ENCODE measurements at places on chromosomes 2 and 18.
A peak's percentile ranks its signal among the peaks of the same experiment; 100 is the strongest.

DNA sequence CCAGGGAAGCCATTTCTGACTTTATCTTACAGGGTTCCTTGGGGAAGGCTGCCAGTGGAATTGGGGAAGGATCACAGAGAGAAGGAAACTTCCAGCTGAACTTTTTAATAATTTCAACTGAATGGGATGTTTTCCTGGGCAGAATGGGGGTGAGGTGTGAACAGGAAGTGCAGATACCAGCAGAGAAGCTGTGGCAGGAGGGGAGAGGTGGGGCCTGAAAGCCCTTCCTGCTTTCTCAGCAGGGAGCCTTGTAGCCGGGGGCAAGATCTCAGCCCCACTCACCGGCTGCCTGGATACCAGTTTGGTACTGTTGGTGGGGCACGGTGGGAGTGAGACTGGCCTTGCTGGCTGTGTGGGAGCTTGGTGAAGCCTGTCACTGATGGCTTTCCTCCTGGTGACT lies 170.5 kb downstream of the ZBTB7C start:
- H3K27me3 ChIP-seq, result no peaks in the 10 kb centered on the region
- H3K27ac ChIP-seq, result no peak overlapping the region
- H3K4me3 ChIP-seq, result no peak overlapping the region
- no peaks in the 10 kb centered on the region for H3K4me1 ChIP-seq

DNA sequence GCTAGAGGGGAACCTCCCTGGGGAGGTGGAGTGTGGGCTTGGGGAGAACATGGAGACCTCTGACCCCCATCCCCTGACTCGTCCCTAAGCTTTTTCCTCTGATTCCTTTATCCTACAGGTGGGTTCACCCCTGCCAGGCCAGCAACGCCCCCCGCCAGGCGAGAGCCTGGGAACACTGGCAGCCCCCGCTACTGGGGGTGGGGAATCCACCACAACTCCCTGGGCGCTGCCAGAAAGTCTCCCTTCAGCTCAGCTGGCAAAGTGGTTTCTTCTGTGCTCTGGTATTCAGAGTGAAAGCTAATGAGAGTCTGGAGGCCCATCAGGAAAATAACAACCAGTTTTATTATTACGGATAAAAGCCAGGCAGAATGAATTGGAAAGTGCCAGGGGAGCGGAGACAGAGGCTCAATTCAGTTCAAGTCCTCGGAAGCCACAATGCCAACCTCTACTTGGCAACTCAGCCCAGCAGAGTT lies 2.8 kb downstream of the DIPK1C start:
- peaks cover 3% of the 10 kb centered on the region for H3K27me3 ChIP-seq
- no peak overlapping the region for H3K4me3 ChIP-seq
- no peak for DNase-seq
- no peak overlapping the region for H3K27ac ChIP-seq
- H3K36me3 ChIP-seq, result no peaks in the 10 kb centered on the region

GRCh38 chr2:202933139-202933510 lies 21.1 kb downstream of the CARF start:
- H3K4me3 ChIP-seq, result no peak overlapping the region
- H3K36me3 ChIP-seq, result no peaks in the 10 kb centered on the region
- H3K4me1 ChIP-seq, result no peaks in the 10 kb centered on the region
- H3K27me3 ChIP-seq, result no peaks in the 10 kb centered on the region

DNA sequence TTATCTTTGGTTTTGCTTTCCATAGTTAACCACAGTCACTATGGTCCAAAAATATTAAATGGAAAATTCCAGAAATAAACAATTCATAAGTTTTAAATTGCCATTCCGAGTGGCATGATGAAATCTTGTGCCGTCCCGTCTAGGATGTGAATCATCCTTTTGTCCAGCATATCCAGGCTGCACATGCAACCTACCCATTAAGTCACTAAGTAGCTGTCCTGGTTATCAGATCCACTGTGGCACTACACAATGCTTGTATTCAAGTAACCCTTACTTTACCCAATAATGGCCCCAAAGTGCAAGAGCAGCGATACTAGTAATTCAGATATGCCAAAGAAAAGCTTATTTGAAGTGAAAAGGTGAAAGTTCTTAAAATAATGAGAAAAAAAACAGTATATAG lies 10.7 kb downstream of the USP34 start:
- no peaks in the 10 kb centered on the region for H3K27me3 ChIP-seq
- H3K27ac ChIP-seq, result peak overlapping the region; percentile 55
- no peaks in the 10 kb centered on the region for H3K36me3 ChIP-seq

- H3K4me3 ChIP-seq, result peak overlapping the region; percentile 79
- H3K4me1 ChIP-seq, result peaks cover 33% of the 10 kb centered on the region
- peak; percentile 78 for DNase-seq
These were observed 765 bp upstream of the ID2 start for GRCh38 chr2:8680822-8681760.

DNA sequence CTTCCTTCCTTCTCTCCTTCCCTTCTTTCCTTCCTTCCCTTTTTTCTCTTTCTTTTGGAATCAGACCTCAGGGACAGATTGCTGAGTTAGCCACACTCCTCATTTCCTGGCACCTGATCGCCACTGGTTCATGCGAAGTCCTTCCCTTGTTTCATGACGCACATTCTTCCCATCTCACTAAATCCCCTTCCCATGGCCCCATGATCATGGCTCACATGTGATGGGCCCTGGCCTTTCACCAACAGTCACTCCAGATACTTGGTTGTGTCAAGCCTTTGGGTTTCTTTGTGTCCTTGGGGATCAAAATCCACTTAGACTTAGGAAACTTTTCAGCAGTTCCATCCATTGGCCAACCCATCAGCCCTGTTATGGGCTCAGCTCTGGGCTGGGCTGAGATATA lies 23.8 kb upstream of the ASPRV1 start:
- peaks cover 9% of the 10 kb centered on the region for H3K4me1 ChIP-seq
- H3K27me3 ChIP-seq, result no peaks in the 10 kb centered on the region
- DNase-seq, result no peak
- no peak overlapping the region for H3K4me3 ChIP-seq
- H3K36me3 ChIP-seq, result no peaks in the 10 kb centered on the region

Data from HepG2 (cell line).